ENCODE measurements at places on chromosomes 1 and 21.

GRCh38 chr1:47725992-47726855 lies 271.0 kb downstream of the TRABD2B start:
- ATAC-seq = peak; percentile 97

- peak; percentile 17 for ATAC-seq
Observed at GRCh38 chr1:6603238-6603914, 707 bp upstream of the KLHL21 start.

DNA sequence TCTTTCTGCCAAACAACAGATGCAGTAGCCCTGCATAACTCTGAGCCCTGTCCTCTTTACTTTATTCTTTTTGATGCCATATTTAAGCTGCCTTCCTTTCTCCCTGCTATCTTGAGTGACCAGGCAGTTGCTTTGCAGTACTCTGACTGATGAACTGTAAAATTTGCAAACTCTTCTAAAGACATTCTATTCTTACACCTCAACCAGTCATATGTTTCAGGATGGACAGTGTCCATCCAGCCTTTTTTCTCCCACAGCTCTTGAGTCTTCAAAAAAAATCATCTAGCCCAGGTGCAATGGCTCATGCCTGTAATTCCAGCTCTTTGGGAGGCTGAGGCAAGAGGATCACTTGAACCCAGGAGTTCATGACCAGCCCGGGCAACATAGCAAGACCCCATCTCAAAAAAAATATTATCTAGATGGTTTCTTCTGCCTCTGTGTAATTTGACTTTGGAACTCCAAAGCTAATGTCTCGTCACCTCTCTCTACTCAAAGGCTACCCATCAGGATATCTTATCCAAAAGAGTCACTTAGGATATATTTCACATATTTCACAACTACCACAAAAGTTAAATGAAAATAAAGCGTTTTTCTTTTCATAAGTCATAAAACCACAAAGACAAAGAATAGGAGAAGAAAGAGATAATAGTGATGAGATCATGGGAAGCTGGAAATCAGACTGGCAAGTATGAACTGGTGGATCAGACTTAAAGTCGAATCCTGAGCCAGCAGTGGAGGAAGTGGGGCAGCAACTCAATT lies 54.6 kb upstream of the IPO9 start:
- ATAC-seq = peak; percentile 50

DNA sequence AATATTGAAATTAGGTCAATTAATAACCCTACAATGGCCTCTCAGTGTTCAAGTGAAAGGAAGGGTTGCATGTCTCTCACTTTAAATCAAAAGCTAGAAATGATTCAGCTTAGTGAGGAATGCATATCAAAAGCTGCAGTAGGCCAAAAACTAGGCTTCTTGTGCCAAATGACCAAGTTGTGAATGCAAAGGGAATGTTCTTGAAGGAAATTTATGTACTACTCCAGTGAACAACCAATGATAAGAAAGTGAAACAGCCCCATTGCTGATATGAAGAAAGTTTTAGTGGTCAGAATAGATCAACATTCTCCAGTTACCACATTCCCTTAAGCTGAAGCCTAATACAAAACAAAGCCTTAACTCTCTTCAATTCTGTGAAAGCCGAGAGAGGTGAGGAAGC lies 10.0 kb downstream of the MAEL start:
- ATAC-seq = no peak

DNA sequence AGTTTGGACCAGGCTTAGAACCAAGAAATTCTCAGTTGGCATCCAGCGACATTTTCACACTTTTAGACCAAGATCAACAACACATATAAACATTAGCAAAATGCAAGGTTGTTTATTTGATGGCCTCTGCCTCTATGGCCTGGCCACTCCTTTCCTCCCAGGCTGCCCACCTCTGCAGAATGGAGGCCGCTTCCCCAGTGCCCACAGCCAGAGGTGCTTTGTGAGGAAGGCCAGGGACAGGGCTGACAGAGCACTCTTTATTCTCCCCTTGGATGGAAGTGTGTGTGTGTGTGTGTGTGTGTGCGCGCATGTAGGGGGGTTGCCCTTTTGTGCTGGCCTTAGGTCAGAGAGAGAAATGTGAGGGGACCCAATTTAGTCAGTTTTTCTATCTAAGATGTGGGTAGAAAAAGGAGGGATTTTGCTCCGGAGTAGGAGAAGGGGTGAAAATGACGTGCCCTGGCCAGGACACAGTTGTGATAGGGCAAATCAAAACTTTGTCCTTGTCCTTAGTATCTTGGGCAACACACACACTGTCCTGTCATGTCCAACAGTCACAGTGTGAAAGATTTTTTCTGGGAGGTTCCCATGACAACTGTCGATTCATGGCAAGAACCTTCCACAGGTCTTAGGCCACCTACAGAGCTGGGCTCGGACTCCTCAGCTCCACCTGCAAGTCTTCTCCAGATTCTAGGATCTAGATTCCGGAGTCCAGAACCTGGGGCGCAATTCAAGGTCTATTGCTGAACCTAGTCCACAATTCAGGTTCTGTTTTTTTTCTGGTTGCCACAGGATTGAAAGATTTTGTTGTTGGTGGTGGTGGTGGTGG lies 104.9 kb upstream of the SLC2A1 start:
- no peak for ATAC-seq

DNA sequence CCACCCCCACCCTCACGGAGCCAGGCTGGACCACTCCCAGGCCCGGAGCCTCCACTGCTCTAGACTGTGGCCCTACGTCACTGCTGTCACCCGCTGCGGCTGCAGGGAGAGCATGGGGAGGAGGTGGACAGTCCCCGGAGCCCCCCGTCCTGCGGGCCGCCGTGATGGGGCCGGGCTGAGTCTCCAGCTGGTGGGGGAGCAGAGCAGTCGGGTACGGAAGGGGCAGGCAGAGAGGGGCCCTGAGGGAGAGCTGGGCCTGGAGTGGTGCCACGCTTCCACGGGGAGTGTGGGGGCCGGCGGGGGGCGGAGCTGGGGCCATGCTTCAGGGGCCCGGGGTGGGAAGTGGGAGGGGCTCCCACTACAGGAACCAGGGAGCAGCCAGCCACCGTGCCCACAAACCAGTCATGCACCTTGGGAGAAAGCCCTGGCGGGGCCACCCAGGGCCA lies 98.9 kb upstream of the KCNK1 start:
- ATAC-seq = no peak

DNA sequence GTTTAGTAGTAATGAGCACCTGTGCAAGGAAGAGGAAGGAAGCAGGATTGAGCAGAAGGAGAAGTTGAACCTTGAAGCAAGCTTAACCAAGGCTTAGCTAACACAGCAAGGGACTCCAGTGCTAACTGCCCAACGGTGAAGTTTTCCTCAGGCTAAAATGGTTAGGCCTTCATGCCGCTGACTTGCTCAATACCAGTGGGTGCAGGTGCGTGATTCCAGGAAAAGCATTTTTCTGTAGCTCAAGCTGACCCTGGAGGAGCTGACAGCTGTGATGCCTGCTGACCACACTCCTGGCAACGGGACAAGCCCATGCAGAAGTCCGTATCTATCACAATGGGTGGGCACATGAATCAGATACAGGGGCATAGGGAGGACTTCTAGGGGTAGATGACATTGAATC lies 76.5 kb upstream of the FGGY start:
- no peak for ATAC-seq

GRCh38 chr1:202888221-202888530 lies 773 bp downstream of the RABIF start:
- ATAC-seq = peak; percentile 35

DNA sequence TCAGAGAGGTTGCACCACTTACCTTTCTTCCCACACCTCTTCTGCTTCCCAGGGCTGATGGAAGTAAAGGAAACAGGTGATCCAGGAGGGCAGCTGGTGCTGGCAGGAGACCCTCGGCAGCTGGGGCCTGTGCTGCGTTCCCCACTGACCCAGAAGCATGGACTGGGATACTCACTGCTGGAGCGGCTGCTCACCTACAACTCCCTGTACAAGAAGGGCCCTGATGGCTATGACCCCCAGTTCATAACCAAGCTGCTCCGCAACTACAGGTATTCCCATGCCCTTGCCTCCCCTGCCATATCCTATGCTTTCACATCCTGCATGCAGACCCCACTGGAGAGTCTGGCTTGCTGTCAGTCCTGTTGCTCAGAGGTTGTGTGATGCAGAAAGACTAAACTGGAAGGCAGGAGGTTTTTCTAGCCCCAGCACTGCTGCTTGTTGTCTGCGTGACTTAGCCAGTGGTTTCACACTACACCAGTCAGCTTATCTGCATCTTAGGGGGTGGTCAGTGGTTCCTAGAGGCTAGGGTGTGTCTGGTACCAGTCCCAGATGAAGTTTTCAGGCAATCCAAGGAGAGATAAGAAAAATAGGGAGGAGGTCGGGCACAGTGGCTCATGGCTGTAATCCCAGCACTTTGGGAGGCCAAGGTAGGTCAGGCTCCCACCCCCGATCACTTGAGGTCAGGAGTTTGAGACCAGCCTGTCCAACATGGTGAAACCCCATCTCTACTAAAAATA lies 10.2 kb downstream of the RHOC start:
- ATAC-seq = no peak

- ATAC-seq = no peak
Observed at GRCh38 chr1:41838266-41838665, 80.5 kb downstream of the HIVEP3 start.

DNA sequence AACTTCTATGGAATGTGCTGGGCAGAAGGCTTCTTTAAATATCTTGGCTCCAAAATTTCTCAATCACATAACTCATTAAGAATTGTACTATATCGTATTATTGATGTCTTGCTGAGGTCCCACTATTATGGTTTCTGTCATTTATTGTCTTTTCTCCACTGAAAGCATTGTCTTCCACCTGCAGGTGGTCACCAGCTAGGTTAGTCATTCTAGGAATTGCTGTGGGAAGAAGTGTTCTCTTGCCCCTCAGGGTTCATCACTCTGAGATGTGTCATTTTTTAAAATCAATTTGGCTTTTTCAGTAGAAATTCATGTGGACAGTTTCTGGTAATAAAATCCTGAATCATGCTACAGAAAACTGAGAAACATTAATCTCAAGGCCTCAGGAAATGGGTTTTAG lies 66.1 kb downstream of the NCAM2 start:
- no peak for ATAC-seq

DNA sequence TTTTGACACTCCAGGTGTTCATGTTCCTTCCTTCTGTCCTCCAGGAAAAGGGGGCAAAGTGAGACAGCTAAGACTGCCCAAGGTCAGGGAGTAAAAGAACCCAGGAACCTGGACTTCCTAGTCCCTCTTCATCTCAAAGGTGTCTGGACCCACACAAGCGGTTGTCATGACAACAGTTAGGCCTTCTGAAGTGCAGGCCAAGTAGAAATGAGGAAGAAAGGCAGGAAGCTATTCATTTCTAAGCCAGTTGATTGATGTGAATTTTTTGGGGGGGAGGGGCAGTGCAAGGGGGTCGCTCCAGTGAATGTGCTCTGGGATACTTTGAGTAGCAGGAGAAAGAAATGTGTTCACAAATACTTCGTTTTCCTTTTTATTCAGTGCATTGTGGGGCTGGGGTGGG lies 114.3 kb downstream of the NAV1 start:
- ATAC-seq = no peak

GRCh38 chr21:14862794-14863720 lies 201.7 kb downstream of the NRIP1 start:
- ATAC-seq = no peak

- ATAC-seq = no peak
Observed at GRCh38 chr1:155160128-155160527, 13.0 kb downstream of the KRTCAP2 start.

DNA sequence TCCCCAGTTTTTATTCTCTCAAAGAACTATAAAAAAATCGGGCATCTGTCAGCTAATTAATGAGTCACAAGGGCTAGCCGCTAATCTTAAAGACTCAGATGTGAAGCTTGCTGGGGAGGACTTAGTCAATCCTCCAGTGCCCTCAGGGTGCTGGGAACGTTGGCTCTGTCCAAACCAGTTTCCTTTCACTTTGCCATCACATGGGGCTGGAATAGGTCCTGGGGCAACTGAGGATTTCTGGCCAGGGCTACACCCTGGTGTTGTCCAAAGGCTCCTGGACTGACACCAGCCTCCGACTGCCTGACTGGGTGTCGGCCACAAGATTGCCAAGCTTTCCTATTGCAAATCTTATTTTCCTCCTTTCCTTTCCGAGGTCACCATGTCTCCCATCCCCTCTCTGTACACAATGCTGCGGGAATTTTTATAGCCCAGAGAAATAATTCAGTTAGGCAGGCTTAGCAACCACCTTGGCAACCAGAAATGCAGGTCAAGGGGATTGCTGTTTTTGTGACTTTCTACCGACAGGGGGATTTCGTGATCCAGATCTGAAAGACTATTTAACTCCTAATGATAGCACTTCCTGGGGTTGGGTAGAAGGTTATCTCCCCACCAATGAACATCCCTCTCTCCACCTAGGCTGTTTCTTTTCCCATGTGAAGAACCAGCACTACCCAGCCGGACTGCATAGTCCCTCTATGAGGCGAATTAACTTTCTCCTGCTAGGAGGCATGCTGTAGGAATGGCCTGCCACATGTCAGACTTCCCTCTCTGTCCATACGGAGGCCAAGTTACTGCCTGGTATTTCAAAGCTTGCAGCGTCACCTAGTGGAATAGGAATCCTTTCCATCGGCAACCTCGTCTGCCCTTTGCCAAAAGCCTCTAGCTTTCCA lies 29.9 kb upstream of the CTBS start:
- peak; percentile 67 for ATAC-seq

DNA sequence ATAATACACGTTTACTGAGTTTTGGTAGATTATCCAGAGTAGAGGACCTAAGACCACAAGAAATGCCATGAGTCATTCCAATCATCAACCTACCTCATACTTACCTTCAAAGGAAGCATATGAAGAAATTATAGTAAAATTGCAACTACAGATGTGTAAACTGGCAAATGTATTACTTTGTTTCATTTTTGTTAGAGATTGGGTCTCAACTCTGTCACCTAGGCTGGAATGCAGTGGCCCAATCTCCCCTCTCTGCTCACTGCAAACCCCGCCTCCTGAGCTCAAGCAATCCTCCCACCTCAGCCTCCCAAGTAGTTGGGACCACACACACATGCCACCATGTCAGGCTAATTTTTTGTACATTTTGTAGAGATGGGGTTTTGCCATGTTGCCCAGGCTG lies 5.2 kb downstream of the TMCO1 start:
- ATAC-seq = no peak

DNA sequence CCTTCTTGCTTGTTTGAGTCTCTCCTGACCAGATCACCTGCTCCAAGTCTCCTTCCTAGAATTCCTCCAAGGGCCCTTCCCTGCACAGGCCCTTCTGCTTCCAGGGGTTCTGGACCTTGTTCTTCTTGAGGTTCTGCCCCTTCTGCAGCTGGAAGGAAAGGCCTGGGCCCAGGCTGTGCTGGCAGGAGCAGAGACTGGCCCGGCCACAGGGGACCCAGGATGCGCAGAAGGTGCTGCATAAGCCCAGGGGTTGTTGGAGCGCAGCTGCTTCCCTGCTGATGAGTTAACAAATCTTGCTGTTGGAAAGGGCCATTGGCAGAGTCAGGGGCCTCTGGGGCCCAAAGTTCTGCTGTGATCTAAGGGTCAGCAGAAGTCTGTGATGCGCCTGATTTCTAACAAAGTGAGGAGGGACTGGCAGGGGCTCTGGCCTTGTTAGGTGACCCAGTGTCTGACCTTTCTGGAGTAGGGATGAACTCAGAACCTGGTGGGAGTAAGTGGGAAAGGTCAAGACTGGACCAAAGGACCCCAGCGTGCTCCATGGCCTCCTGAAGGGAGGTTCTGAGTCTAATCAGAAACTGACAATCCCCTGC lies 509.8 kb downstream of the PTPRU start:
- no peak for ATAC-seq

GRCh38 chr1:59242370-59242769 lies 54.5 kb upstream of the FGGY start:
- ATAC-seq = no peak
